SHP77 treated with DMSO at 0.1 percent for 48 hours (cell line): ENCODE measurements at places on chromosomes 11 and 22.

GRCh38 chr11:65524014-65524740, 706 bp upstream of the SCYL1 start:
- DNase-seq: no peak

- DNase-seq: no peak
Measured at GRCh38 chr11:465896-466530, 15.9 kb downstream of the PTDSS2 start.

GRCh38 chr11:23687991-23688390, 808.9 kb upstream of the LUZP2 start:
- DNase-seq: no peak

- no peak for DNase-seq
Measured at GRCh38 chr11:17258670-17259069, 17.9 kb upstream of the NUCB2 start.

- no peak for DNase-seq
Measured at GRCh38 chr11:107018902-107019493, 722 bp upstream of the GUCY1A2 start.

- no peak for DNase-seq
Measured at GRCh38 chr22:45397806-45398205, 15.6 kb downstream of the SMC1B start.

- DNase-seq: no peak
Measured at GRCh38 chr11:94134651-94135512, 6.2 kb downstream of the PANX1 start.
